ENCODE measurements at places on chromosomes 3 and 15. TPM values are rescaled to one million over a fixed set of nuclear protein-coding genes. Genes with fewer than 3 reads are reported as not detected.

The RNU6-1 gene
- total RNA-seq: not detected

The CCR4 gene
- total RNA-seq: 0.33 TPM

DNA sequence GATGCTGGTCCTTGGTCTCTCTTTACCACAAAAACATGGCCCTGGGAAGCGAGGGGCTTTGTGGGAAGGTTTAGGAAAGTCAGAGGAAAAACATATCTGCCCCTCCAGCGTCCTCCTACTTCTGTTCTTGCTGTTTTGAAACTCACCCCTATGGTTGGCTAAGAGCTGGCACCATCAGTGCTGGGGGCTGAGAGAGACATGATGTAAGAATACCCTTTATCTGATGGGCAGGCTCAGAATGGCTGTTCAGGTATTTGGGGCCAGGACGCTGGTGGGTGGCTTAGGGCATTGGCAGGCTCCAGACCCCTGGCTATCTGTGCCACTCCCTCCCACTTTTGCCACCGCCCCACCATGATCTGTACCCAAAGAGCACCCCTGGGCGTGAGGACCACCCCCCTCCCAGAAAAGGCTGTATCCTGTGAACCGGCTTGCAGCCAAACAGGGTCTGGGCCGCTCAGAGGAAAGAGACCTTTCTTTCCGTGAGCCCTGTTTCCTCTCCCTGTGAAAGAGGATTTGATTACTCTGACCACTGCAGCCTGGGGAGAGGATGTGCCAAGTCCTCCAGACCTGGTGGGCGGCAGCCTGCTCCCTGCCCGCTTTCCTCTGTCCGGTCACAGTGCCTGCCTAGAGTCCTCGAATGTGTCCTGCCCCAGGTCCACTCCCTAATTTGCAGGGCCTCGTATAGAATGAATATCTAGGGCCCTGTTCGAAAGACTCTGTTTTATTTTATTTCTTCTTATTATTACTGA is 61.3 kb upstream of the SLC6A6 start:
- no peak for DNase-seq

DNA sequence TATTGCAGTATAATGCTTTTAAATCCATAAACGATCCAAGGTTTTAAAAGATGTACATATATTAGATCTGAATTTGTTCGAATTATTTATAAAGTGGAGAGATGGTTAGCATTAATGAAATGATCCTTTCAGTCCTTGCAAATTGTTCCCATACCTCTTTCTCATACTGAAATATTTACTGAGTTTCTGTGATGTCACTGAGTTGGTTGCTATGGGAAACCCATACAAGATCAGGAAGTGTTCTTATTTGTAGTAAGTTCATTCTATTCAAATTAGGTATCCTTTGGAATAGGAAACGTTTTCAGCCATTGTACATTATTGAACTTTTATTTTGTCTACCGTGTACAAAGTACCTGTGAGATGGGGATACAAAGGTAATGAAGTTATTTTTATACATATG is 73.2 kb upstream of the CHL1 start:
- no peak for DNase-seq

- no peak for DNase-seq
These were observed 32.1 kb upstream of the ST3GAL6 start for GRCh38 chr3:98730886-98731537.

GRCh38 chr15:32870240-32871033 is 152.6 kb downstream of the GREM1 start:
- no peak for DNase-seq

DNA sequence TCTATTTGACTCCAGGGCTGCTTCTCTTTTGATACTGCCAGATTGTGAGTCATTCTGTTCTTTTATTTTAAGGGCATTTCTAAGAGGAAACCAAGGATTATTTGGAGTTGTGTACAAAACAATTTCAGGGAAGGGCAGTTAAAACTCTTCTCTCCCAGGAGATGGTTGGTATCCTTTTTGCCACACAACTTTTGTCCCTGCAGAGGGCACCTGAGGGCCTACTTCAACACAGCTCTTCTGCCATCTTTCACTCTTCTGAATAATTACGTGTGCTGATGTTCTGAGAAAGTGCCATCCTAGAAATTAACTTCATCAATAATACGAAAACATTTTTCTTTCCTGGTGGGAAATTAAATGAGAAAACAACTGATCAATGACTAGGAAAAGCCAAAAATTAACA is 75.7 kb upstream of the GADL1 start:
- no peak for DNase-seq

- no peak for DNase-seq
These were observed 66.5 kb downstream of the IGSF11 start for GRCh38 chr3:118968111-118968510.

DNA sequence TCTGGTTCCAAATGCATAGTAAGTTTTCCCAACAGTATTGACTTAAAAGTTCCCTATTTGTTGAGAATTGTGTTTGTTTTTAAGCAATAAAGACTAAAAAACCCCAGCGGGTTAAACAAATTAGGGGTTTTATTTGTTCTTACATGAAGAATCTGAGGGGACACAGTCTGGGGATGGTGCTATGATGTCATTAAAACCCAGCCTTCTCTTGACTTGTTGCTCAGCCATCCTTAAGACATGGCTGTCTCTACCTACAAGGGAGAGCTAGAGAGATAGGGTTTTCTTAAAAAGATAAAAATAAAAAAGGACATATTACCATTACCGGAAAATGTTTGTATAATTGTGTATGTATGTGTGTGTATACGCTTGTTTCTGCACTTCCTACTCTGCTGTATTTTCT is 11.7 kb upstream of the ARL14 start:
- DNase-seq: no peak

DNA sequence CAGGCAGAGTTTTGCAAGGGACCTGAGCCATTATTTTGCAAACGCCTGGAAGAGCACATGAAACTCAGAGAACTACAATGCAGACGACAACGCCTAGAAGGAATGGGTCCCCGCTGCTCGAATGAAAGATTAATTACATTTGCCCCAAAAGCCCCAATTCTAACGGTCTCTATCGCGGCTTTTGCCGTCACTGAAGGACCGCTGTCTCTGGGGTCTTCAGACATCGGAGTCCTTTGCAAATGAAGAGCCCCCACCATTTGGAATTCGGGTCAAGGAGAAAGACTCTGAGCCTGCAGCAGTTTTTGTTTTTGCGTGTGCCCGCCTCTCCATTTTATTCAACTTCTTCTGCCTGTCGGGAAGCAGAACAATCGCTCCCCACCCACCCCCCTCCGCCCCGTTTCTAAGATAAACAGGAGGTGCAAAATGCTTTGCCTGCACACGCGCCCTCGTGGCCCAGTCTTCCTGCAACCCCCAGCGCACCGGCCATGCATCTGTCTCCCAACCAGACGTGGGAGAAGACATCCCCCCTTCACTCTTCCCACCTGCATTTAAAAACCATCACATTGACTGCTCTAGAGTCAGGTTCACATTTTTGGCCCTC is 13.5 kb downstream of the SOX2 start:
- no peak for DNase-seq

- no peak for DNase-seq
These were observed 47.4 kb upstream of the CRTC3 start for GRCh38 chr15:90482124-90483011.

GRCh38 chr3:170734735-170735065 is 135.3 kb downstream of the RPL22L1 start:
- DNase-seq: no peak
